ENCODE measurements at places on chromosomes 11 and 22.
A peak's percentile ranks its signal among the peaks of the same experiment; 100 is the strongest.

DNA sequence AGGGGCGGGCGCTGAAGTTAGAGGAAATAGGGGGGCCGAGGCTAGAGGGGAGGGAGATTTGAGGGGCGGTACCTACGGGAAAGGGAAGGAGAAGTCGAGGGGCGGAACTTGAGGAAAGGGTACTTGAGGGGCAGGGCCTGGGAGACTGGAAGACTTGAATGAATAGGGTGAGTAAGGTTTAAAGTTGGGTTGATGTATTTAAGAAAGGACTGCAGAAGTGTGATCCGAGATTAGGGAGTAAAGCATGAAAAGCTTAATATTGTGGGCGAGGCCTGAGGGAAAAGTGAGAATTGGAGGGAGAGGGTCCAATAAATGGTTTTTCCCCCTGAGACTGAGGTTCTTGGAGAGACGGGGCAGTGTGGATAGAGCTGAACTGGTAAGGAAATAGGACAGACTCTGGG is 723 bp downstream of the HSCB start:
- no peak for DNase-seq

- DNase-seq, result no peak
Observed at GRCh38 chr22:36727927-36728488, 24.5 kb upstream of the CACNG2 start.

GRCh38 chr11:61771985-61772455 is 19.6 kb downstream of the MYRF start:
- DNase-seq, result no peak

DNA sequence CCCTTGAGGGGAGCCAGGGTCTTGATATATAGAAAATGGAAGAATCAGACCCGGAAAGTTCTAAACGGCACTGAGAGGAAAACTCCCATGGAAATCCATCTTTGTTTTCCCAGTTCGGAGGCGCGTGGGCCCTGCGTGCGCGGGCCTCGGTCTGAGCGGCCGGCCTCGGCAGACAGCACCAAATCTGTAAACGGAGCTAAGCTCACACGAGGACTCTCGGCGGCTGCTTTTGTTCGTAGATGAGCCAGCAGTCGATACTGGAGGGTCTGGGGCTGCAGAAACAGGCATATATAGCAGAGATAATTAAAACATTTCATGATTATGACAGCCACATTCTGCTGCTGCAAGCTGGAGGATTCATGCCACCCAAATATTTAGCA is 68.5 kb upstream of the PPARA start:
- DNase-seq, result peak; percentile 15

- peak; percentile 62 for DNase-seq
Observed at GRCh38 chr11:66951927-66952337, 6.3 kb downstream of the PC start.

GRCh38 chr22:40749829-40750228 is 69.3 kb downstream of the SLC25A17 start:
- no peak for DNase-seq
